Hepatic stellate cell (primary cell): ENCODE measurements at places on chromosomes 7 and 10.

- no peak for DNase-seq
These were observed 395.7 kb upstream of the NRG3 start for GRCh38 chr10:81479316-81479715.

DNA sequence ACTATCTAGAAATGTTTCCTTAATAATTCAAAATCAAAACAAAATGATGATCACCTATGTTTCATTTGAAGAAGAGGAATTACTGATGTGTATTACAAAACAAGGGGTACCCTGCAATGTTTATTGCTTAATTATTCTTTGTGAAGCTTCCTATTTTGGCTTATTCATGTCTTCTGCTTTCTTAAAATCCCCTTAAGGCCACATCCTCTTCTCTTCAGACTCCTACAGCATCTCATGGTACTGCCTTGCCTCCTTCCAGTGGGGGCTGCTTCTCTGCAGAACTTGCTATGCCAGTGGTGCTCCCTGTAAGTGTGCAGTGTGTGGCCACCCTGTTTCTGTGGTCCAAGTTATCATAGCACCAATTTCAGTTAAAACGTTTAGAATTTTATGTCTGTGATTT lies 35.0 kb downstream of the CCDC146 start:
- DNase-seq: no peak

GRCh38 chr7:155017834-155018233 lies 14.9 kb upstream of the PAXIP1 start:
- no peak for DNase-seq

DNA sequence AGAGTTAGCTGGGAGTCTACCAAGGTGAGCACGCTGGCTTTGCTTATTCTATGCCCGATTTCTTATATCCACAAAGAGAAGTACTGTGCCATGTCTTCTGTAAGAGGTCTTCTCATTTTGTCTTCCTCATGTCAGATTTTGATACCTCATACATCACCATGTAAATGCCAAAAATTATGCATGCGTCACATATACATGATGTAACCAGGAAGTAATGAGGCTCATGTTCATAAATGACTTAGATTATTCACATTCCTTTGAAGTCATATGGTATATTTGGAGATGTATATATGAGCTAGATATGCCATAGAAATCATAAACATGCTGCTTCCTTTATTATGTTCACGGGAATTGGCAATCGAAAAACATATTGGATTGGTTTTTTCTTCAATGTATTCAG lies 97.7 kb upstream of the CELF2 start:
- no peak for DNase-seq

- DNase-seq: peak; percentile 94
These were observed at the start of gene PSMG3 for GRCh38 chr7:1569833-1570632. PSMG3 (minus strand) TSS chr7:1570032; CDS start chr7:1569339, 693 bp downstream.

GRCh38 chr7:16301291-16301690 lies 120.0 kb downstream of the CRPPA start:
- DNase-seq: no peak

GRCh38 chr10:26052326-26052725 lies 118.3 kb downstream of the MYO3A start:
- no peak for DNase-seq

DNA sequence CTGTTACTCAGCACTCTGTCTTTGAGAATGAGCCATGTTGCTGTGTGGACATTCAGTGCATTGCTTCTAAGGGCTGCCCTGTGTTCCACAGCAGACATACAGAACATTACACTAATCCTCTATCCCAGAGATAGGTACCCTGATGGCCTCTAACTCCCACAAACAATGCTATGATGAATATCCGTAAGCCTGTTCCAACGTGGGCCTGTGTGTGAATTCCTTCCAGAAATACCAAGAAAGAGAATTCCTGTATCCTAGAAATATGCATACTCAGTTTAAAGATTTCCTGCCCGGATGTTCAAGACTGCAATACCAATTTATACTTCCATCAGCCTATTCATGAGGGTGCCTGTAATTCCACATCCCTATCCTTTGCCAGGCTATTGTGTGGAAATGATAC lies 21.3 kb upstream of the ST8SIA6 start:
- DNase-seq: no peak

DNA sequence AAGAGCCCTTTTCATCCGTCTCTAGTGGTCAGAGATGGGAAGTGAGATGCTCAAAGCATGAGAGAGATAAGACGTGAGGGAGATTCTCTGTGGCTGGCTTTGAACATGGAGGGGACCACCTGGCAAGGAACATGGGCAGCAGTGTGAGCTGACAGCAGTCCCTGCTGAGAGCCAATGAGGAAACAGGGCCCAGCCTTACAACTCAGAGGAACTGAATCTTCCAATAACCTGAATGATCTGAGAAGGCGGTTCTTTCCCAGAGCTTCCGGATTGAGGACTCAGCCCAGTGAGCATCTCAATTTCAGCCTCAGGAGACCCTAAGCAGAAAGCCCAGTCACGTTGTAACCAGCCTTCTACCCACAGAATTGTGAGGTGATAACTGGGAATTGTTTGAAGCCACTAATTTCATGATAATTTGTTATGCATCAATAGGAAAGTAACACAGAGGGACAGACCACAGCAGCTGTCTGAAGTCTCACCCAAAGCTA lies 33.9 kb upstream of the IKZF1 start:
- no peak for DNase-seq

DNA sequence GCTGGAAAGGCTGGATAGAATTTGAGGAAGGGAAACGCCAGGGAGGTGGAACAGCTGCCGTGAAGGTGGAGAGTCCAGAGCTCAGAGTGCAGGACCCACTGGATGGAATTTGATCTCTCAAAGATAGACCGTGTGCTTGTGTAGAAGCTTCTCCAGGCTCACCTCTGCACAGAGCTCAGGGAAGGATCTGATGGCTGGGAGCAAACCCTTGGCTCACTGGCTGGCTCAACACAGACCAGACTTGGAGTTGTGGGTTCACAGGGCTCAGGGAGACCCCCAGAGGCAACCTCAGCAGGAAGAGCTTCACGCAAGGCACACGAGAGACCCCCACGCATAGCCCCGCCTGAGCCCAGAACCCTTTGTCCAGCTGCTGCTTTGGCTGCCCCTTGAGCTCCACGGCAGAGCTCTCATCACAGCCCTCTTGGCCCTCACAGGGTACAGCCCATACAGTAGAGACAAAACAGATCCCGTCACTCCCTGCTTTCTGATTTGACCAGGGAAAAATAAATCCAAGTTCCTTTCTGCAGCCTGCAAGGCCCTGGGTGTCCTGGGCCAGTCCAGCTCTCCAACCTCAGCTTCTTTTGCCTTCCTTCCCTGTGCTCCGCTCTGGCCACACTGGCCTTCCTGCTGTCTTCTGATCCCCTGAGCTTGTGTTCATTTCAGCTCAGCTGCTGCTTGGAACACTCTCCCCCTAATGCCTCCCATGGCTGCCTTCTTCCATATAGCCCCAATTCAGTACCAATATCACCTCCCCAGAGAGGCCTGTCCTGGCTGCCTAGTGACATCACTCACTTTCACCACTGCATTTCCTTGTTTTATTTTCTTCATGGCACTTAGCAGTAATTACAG lies 26.3 kb downstream of the GHRHR start:
- DNase-seq: no peak

- no peak for DNase-seq
These were observed 12.0 kb upstream of the BTBD16 start for GRCh38 chr10:122259075-122259466.

GRCh38 chr10:73183667-73184281 lies 15.9 kb downstream of the FAM149B1 start:
- DNase-seq: no peak

- DNase-seq: no peak
These were observed 28.9 kb downstream of the PARP12 start for GRCh38 chr7:140033779-140034363.

DNA sequence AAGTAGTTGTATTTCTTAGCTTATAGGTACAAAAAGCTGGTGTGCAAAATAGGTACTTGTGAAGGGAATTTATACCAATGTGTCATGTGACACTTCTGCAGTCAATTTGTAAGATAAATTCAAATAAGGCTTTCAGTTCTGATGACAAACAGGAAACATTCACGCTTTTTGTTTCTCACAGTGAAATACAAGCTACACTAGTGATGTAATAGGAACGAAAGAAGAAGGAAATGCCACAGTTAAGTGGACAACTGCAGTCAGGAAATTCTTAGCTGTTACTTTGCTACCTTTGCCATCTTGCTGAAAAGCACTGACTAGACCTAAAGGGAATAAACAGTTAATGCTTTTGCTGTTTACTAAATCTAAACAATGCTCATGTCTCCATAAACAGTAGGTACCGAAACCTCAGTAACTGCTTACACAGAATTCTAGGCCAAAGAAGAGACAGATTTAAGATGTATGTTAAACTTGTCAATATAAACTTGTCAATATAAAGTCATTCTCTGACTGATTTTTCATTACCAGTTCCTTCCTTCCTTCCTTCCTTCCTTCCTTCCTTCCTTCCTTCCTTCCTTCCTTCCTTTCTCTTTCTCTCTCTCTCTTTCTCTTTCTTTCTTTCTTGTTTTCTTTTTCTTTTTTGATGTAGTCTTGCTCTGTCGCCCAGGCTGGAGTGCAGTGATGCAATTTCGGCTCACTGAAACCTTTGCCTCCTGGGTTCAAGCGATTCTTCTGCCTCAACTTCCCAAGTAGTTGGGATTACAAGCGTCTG lies 10.1 kb downstream of the OTUD1 start:
- no peak for DNase-seq

DNA sequence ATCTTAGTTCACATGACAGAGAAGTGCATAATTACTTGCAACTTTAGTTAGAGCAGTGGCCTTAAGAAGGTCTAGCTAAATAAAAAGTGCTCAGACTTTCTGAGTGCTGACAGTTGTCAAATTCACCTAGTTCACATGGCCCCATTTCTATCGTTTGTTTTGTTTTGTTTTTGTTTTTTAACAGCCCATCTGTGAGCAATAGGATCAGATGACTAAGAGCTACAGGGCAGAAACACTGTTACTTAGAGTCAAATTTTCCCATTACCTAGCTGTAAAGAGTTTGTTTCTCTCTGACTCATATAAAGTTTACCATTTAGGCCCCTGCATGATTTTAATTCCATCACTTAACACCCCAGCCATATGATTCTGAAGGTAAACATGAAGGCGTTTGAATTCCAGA lies 18.8 kb downstream of the CAV1 start:
- peak; percentile 19 for DNase-seq

- DNase-seq: no peak
These were observed 25.9 kb downstream of the DNAH11 start for GRCh38 chr7:21568762-21569161.

DNA sequence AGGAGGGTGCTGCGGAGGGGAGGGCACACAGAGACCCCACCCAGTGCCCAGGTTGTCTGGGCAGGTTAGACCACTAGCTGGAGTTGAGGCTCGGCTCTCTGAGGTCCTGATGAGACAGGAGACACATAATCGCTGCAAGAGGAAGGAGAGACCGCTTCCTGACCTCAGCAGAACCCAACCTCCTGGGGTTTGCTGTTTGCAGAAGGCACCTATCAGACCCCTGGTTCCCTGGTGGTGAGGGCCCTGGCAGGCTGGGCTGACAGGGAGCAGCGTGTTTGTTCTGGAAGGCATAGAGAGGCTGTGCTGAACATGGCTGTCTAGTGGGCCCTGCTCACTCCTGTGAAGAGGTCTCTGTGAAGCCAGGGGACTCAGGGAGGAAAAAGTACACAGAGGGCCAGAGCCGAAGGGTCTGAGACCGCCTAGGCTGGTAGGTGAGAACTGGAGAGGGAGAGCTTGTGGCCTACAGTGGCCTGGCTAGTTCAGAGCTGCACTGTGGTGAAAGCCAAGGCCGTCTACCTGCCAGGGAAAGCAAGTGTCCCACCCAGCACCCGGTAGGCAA lies 39.4 kb upstream of the NPFFR1 start:
- no peak for DNase-seq

- DNase-seq: no peak
These were observed 6.5 kb downstream of the AZGP1 start for GRCh38 chr7:99969298-99969697.

DNA sequence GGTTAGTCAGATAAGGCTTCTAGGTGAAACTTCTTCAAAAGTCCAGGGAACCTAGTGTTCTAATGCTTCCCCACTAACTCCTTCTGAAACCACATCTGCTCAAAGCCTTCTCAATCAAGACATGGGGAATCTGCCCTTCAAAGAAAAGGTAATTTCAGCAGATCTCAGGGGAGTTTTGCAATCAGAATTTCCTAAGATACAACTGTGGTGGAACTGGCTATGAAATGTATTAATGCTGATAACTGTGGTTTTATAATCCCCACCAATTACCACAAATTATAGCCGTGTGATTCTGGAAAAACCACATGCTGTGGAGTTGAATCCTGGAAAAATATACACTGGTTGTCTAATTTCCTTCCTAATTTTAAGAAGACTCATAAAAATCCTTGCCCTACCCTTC lies 233.8 kb downstream of the SORCS1 start:
- DNase-seq: no peak

GRCh38 chr7:147796581-147796980 lies 794.0 kb upstream of the C7orf33 start:
- no peak for DNase-seq

GRCh38 chr7:105940109-105940508 lies 23.0 kb upstream of the CDHR3 start:
- DNase-seq: no peak

DNA sequence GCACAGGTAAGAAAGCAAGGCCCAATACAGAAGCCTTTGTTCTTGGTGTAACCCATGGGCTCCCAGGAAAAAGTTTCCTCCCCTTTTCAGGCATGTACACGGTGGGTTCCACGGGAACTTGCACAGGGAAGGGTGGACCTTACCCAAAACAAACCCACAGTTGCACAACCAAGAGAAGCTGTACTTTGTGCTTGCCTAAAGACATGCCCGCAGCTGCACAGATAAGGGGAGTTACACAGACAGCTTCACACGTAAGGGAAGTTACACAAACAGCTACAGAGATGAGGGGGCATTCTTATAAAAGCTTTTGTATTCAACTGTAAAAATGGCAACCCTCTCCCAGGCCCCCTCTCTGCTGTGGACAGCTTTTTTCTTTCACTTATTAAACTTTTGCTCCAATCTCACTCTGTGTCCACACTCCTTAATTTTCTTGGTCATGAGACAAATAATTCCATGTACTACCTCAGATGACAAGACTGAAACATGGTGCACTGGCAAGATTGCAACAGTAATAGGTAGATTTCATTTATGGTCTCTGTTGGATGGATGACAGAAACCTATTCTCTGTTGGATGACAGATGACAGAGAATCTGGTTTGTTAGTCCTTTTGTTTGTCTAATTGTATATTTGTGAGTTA lies 72.9 kb downstream of the ATE1 start:
- no peak for DNase-seq

DNA sequence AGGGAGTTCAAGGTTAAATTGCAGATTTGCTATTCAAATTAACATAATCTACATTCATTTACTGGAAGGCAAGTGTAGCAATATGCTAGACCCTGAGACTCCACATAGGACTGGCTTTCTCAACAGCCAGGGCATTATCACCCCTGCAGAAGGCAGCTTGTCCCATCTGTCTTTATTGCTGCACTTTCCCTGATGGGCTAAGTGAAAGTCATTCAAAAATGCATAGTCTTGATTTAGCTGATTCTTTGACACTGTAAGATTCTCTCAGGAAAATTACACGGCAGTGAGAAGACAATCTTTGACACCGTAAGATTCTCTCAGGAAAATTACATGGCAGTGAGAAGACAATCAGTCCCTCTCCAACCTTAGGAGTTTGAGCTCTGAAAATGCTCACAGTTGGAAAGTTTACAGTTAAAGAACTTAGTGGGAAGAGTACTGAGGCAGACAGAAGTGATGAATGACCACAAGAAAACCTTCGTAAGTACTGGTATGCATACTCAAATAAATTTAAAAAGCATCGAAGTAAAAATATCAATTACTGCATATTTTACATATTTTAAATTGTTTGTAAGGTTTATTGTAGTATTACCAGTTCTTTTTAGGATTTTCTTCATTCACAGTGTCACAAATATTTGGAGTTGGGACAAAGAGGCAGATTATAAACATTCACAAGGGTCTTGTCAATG lies 88.9 kb downstream of the RAPGEF5 start:
- DNase-seq: no peak
